ENCODE measurements at places on chromosomes 7 and 10.
A peak's percentile ranks its signal among the peaks of the same experiment; 100 is the strongest.

GRCh38 chr10:43041422-43042342, 35.2 kb upstream of the RET start:
- DNase-seq, result peak; percentile 66

DNA sequence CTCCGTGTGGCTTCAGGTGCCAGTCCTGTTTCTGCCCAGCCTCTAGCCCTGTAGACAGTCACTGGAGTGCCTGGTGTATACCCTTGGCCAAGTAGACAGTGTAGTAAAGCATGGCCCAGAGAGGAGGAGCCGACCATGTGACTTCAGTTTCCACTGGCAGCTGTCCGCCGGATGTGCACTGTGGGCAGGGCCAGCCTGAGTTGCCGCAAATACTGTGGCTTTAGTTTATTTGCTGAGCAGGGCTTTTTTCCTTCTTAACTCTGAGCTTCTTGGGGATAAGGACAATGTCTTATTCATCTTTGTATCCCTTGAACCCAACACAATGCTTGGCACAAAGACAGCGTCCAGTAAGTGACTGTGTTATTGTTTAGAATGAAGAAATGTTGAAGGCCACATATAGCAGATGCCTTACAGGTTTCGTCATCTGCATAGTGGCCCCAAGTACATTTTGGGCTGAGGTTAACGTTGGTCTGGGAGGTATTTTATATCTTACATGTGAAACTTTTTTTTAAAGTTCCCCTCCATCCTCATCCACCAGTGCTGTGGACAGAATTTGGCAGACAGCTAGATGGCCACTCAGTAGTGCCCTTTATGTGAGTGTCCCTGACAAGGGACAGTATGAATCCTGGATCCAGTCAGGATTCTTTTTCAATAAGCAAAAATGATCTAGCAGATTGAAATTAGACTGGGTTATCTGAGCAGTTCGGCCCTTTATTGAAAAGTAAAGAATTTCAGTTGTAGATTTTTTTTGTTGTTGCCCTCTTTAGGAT, 40.6 kb downstream of the CYP17A1 start:
- peak; percentile 97 for DNase-seq

- peak; percentile 40 for DNase-seq
Observed at GRCh38 chr7:154911862-154912455, 91.0 kb downstream of the PAXIP1 start.

DNA sequence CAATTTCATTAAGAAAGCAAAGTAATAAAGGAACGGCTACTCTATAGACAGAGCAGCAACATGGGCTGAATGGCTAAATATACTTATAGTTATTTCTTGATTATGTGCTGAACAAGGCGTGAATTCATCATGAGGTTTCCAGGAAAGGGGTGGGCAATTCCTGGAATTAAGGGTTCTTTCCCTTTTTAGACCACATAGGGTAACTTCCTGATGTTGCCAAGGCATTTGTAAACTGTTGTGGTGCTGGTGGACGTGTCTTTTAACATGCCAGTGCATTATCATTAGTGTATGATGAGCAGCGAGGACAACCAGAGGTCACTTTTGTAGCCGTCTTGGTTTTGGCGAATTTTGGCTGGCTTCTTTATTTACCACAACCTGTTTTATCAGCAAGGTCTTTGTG, 28.5 kb upstream of the ZMYND11 start:
- DNase-seq, result no peak

DNA sequence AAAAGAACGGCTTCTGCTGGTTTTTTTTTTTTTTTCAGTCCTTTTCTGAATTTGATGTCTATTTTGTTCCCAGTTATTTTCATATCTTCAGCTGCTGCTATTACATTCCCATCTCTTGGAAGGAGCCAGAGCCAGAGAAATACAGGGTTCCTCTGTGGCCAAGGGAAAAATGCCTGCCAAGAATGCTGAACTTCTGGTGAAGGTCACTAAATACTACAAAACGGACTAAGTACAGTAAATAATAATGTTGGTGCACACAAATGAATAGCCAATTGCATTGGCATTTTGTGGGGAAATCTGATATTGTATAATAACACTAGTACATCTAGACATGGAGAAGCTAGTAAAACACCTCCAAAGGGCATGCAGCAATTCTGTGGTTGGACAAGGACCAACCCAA, 56.3 kb upstream of the ZEB1 start:
- DNase-seq, result no peak

DNA sequence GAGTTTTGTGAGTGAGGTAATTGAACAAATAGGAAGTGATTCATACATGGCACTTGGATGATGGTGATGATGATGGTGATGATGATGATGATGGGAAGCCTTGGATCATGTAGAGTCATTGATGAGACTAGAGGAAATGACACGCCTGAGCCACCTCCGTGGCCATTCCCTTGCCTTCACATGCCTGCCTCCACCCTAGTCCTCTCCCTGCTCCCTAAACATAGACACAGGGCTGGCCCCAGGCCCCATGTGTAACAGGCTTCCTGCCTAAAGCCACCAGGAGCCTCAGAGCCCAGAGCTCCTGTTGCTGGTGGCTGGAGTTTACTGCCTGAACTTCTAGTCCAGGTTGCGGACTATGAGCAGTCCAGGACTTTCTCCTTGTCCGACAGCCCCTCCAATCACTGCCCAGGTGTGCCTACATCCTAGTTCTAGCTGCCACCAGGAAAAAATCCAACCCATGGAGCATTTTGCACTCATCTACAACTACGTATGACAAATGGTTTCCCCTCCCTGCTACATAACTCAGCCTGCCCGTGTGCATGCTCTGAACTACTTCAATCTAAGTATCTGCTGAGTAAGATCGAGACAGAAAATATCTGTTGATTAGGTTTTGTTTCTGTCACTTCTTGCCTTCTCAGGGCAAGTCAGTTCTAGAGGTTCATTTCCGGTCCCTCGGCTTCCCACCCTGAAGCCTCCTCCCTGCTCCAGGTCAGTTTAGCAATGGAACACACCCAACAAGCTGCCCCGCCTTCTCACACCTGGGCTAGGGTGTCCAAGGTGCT, 35.5 kb upstream of the KDM7A start:
- DNase-seq, result no peak

- DNase-seq, result peak; percentile 72
Observed at GRCh38 chr10:79316671-79317431, 30.4 kb upstream of the PPIF start.

- no peak for DNase-seq
Observed at GRCh38 chr10:80081801-80082750, 3.6 kb downstream of the TMEM254 start.

DNA sequence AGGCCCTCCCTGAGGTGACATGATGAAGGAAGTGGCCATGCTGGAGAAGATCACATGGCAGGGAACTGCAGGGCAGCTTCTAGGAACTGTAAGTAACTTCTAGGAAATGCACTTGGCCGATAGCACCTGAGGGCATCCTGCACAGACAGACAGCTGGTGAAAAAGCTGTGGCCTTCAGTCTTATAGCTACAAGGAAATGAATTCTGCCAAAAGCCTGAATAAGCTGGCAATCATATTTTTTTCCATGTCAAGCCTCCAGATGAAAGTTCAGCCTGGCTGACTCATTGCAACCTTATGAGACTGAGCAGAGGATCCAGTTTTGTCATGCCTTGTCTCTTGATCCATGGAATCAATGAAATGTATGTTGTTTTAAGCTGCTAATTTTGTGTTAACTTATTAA, 91.1 kb upstream of the CACNA2D1 start:
- DNase-seq, result no peak

GRCh38 chr7:75579899-75580298, 87.8 kb downstream of the SPDYE5 start:
- DNase-seq, result no peak

- no peak for DNase-seq
Observed at GRCh38 chr7:151590071-151590849, 70.6 kb upstream of the RHEB start.

DNA sequence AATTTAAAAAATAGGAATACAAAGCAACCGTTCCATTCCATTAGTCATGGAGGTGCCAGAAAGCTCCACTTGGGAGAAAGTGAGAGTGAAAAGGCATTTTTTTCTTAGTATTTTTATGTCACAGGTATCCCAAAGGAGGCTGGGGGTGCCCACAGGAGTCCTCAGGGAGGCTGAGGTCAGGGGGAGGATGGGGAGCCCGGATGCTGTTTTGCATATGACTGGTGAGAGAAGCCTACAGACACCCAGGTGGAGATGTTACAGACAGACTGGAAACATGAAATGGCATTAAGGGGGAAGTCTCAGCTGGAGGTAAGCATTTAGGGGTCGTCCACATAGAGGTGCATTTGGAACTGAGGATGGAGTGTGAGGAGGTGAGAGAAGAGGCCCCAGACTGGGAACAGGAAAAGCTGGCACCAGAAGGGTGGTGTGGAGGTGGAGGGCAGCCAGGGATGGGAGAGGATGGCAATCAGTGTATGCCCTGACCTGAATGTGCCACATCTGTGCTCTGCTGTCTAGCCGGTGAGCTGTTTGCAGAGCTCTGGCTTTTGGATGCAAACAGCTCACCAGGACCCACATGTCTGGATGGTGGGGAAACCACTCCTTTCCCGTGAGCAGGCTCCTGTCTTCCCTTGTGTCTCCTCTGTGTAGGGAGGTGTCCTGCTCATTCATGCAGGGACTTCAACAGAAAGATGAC, 101.1 kb downstream of the RAMP3 start:
- DNase-seq, result no peak

- DNase-seq, result peak; percentile 75
Observed at GRCh38 chr10:97578171-97578844, 5.7 kb downstream of the ANKRD2 start.

DNA sequence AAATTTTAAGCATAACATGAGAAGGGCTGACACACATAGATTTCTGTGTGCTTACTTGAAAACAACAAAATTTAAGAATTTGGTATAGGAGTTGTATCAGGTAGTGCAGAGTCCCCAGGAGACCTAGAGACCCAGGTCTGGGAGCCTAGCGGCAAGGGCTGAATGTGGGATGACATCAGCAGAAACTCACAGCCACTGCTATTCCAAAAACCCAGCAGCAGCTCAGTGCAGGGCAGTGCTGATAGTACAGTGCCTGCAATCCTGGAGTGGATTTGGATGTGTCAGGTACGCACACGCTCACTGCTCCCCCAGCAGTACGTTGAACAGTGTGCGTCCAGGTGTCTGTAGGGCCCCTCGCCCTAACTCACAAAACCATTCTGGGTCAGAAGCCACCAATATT, 87.1 kb downstream of the EGFR start:
- no peak for DNase-seq

DNA sequence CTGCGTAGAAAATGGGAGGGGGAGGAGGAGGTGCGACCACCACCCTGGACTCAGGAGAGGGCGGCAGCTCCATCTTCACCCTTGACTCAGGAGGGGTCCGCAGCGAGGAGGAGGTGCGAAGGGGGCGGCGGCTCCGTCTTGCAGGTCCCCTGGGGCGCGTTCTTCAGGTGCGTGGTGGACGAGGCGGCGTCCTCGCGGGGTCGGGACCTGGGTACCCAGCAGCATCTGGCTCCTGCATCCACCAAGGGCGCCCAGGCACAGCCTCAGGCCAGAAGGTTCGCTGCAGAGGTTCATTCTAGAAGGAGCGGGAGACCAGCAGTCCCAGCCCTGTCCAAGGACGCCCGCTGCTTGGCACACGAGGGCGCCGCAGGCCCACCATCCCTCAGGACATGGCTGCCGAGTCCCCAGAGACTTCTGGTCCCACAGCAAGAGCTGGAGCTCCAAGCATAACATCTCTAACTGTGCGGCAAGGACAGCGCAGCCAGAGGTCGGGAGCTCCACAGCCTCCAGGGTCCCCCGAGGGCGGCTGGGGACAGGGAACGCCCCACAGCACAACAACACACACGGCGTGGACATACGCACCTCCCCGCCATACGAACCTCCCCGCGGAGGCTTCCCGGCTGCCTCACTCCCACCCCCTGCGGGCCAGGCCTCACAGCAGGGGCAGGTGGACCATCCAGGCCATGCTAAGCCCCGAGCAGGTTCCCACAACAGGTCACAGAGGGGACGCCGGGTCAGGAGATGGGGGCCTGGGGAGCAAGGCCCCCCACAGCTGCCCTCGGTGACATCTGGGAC, 16.8 kb upstream of the DPYSL4 start:
- peak; percentile 66 for DNase-seq

- no peak for DNase-seq
Observed at GRCh38 chr7:38903057-38903456, 5.9 kb downstream of the VPS41 start.

GRCh38 chr10:51894771-51895578, 195.6 kb upstream of the CSTF2T start:
- DNase-seq, result peak; percentile 87

- DNase-seq, result no peak
Observed at GRCh38 chr7:95794917-95795515, 22.7 kb downstream of the DYNC1I1 start.

- peak; percentile 96 for DNase-seq
Observed at GRCh38 chr10:26437637-26438461, at the start of gene APBB1IP. Gene APBB1IP, plus strand, starts transcription at chr10:26438341. Its CDS starts 53,986 bp downstream, at chr10:26492327.

DNA sequence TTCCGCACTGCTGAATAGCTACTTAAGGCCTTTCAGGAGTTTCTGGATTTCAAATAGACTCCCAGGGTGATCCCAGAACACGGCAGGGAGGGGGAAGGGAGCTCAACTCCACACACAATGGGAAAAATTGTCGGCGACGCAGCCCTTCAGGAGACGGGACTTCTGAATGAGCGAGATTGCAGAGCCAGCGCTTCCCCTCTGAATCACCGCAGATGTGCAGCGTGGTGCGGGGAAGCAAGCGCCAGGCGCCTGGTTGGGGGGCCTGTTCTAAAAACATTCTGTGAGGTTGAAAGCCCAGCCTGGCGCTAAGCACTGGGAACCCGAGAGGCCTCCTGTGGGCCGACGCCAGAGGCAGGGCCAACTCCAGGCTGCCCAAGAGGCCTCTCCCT, 163.3 kb downstream of the MAD1L1 start:
- no peak for DNase-seq

GRCh38 chr7:148697256-148698006, 1.3 kb upstream of the CUL1 start:
- no peak for DNase-seq

- DNase-seq, result peak; percentile 76
Observed at GRCh38 chr10:117217196-117217761, 20.0 kb downstream of the KCNK18 start.

DNA sequence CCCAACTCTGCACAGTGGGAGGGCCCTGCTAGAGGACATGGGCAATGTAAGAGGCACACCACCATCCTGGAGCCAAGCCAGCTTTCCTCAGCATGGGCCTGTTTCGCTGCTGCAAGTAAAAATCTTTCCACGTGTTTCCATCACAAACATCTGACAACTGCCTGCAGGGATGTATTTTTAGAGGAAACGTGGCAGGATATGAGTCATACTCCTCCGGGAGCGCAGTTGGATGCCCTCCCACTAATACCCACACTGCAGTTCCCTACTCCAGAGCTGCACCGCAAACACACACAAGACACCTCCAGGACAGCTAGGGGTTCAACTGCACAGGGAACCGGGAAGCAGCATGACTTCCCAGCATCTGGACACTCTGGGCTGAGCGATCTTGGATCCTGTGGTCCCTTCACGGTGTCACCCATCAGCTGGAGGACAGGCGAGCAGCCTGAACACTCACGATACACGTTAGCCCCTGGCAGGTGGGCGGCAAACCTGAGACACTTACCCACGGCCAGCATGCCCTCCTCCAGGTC, 26.1 kb downstream of the PLAC9 start:
- peak; percentile 95 for DNase-seq

DNA sequence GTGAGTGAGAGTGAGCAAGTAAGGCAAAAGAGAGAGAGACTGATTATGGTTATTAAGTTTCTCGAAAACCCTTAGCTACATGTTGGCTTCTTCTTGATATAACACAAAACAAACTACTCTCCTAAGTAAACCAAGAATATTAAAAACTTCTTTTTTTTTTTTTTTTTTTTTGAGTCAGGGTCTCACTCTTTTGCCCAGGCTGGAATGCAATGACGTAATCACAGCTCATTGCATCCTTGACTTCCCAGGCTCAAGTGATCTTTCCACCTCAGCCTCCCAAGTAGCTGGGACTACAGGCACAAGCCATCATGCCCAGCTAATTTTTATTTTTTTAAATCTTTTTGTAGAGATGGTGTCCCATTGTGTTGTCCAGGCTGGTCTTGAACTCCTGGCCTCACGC, 102.2 kb upstream of the IL6 start:
- DNase-seq, result no peak
